Stimulated activated CD4-positive, alpha-beta T cell treated with anti-CD3 and anti-CD28 coated beads, Interleukin-15, amount 100 ng/mL, for 48 hours (primary cell): ENCODE measurements at places on chromosomes 16 and 17.

DNA sequence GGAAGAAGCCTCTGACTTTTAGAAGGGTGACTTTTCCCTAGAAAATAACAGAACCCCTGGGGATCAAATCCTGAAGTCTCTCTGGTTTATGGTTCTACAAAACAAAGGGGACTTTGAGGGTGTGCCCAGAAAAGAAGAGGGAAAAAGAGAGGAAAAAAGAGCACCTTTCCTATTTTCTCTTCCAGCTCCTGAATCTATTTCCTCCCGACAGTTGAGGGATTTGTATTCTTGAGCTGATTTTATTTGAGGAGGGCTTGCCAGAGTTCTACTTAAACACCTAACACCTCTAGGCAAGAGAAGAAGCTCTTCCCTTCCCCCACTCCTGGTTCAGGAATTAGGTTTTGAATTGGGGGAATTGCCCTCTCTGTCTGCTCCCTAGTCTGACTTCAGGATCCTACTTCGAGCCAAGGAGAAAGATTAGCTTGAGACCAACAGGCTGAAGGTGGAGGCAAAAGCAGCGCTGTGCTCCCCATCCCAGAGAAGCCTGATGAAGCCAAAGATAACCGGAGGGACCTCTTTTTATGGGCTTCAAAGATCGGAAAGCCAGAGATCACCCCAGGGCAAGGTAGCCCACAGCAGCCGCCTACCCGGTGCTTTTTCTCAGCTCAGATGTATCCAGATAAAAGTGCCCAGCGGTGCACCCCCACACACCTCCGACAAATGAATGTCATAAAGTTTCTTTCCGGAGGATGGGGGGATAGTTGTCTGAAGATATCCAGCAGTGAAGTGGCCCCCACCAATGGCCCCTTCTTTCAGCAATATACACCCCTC lies 796 bp downstream of the HOXB3 start:
- DNase-seq, result no peak

DNA sequence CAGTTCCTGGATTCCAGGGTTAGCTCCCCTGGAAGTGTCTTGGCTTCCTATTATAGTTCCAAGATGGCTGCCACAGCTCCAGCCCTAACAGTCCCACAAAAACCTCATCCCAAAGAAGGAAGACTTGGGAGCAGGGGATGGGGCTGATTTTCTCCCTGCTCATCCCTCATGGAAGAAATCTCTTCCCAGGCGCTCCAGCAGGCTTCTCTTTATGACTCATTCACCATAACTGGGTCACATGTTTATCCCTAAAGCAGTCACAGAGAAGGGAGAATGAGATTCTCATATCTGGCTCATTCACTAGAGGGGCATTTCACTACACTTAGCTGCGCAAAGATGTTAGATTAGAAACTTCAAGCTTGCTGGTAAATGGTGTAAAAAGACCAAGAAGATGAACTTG lies 206.5 kb upstream of the IRX3 start:
- no peak for DNase-seq

DNA sequence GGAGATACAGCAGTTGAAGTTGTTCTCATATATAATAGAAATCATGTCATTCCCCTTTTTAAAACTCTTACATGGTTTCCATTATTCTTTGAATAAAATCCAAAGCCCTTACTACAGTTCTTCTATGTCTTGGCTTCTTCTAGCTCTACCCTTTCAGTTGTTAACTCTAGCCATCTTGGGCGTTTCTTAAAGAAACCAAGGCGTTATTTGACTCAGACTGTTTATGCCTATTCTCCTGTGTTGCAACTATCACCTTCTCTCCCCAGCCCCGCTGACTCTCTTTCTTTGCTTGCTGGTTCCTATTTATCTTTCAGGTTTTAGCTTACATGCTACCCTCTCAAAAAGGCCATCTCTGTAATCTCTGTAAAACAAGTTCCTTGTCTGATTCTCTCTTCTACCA lies 32.7 kb downstream of the NFATC3 start:
- DNase-seq, result no peak

DNA sequence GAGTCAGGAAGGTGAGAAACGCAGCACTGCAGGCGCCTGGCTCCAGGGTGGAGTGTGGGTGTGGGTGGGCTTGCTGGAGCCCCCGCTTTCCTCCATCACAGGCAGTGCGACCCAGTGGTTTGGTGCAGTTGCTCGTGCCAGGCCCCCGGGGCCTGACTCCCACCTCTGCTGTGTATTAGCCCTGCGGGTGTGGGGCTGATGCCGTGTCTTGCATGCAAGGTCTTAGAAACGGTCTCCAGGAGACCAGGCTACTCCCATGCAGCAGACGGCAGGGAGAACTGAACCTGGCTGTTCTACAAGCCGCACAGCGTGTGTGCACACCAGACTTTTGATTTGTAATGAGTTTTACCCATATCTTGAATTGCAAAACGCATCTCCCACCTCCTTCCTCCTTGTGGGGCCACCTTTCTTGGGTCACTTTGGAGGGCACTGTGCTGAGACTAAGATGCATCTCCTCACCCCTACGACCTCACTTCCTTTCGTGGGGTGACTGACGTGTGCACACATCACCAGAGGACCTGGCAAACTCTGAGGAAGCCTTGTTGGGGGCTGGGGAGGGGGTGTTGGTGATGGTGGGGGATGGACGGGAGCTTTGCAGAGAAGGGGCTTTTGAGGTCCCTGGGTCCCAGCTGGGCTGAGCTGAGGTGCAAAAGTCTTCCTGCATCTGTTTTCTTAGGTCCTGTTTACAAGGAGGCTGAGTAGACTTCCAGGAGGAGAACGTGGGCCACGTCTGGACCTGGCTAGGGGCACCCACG lies 101.8 kb upstream of the TNRC6C start:
- no peak for DNase-seq

DNA sequence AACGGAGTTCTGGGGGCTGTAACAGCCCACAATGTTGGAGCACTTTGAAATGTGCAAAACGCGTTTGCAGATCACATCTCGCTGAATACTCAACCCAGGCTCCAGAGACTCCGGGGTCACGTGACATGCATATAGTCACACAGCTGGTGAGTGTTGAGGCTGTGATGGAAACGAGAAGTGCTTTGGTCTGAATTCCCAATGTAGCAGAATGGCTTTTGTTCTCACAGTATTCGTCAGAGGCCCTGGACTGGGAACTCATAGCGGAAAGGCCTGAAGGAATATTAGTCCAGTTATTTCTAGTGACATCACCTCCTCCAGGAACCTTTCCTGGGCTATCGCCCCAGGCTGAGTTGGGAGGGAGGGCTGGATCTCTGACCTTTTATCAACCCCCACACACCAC lies 95.8 kb upstream of the CRHR1 start:
- DNase-seq, result no peak

DNA sequence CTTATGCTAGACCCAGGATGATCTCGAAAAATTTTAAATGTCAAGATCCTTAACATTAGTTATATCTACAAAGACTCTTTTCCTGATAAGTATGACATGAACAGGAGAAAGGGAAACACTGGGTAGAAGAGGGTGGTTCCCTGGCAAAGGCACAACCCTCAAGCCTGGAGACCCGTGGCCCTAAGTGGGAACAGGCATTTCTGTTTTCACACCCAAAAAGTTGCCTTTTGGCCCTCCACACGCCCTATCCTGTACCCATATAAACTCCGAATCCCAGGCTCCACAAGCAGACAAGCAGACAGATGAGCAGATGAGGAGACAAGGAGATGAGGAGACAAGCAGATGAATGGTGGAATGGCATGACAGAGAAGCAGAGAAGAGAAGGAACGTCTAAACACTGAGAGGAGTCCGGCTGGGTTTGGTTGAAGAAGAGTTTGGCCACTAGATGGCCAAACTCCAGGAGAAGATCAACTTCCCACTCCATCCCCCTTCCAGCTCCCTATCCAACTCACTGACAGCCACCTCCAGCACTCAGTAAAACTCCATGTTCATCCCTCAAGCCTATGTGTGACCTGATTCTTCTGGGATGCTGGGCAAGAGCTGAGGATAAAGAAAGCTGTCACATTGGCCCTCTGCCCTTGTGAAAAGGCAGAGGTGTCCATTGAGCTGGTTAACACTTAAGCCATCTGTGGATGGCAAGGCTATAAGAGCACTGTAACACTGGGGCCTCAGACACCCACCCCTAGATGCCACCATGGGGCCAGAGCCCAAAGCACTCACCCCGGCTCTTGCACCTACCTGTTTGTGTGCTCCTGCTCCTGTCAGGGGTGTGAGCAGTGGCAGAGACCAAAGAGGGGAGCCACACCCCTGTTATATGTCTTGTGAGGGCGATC lies 139.6 kb upstream of the FAM20A start:
- no peak for DNase-seq

DNA sequence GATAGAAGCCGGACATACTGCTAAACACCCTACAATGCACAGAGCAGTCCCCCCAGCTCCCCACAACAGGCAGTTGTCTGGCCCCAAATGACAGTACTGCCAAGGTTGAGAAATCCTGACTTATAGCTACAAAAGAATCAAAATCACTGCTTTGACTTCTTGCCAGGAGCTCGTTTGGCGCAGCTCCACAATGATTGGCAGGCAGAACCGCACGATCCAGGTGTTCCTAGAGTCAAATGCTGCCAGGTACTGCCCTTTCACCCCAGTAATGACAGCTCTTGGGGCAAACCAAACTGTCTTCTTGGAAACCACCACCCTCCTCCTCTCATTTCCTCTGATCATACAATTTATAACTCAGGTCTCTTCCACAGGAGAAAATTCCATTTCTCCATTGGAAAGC lies 2.2 kb upstream of the TMC5 start:
- DNase-seq, result no peak

DNA sequence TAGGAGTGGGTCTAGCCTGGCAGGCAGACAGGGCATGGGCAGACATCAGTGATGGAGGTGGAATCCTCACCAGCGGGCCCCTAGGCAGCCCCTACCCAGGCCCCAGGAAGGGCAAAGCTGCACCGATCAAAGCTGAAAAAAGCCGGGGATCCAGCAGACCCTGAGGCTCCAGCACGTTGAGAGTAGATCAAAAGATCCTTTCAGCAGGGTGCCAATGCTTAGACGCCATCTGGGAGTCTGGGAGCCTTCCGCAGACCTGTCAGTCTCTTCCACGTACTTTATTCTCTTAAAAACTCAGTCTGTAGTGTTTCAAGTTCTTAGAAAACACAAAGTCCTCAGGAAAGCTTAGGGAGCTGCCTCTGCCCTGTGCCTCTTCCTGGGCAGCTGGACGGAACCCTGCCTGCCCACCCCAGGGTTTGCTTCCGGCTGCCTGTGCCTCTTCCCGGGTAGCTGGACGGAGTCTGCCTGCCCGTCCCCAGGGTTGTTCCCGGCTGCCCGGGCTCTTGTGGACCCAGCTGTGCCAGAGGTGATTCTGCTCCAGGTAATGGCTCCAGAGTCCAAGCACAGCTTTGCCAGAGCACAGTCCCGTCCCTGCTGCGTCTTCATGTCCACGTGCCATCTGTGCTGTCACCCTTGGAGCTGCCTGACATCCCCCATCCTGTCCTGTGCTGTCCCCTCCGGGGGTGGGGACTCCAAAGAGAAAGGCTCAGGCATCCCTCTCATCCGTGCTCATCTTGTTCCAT lies 50.8 kb upstream of the PVALEF start:
- DNase-seq, result no peak

- DNase-seq, result no peak
Measured at GRCh38 chr17:40168262-40168832, 8.9 kb upstream of the RAPGEFL1 start.

DNA sequence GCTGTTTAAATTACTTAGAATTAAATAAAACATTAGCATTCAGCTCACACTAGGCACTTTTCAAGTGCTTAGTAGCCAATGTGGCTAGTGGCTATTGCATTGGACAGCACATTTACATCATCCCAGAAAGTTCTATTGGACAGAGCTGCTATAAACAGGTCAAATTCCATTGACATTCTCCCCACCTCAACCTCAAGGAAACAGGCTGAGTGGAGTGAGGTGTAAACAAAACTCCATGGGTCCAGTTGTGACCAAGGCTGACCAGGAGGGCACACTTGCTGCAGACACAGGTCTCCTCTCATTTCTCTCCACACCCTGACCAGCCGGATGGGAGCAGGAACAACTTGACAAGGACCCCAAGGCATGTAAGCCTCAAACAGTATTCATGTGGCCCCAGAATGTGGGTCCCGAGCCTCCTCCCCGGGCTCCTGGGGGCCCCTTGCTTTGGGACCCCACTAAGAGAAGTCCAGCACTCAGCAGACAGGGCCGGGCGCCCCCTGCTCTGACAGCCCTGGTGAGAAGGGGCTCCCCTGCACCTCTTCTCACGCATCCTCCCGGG lies 488 bp downstream of the C17orf113 start:
- DNase-seq, result no peak

DNA sequence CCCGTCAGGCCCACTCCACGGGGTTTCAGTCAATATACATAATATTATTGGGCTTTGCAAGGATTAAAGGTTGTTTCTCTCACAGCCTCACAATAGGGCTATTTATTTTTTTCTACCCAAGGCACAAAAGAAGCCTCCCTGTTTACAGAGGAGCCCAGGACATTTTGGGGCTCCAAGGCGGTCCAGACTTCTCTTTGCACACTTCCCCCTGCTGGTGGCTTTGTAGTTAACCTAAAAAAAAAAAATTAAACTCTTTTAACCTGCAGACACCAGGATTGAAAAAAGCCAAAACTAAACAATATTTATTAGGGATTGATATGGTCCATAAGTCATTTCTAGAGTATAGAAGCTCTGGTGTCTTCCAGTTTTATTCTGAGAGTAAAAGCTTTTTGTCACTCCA lies 169.7 kb upstream of the ZFHX3 start:
- DNase-seq, result no peak
